Jurkat, Clone E6-1 (cell line): ENCODE measurements at places on chromosomes 7 and 10.

DNA sequence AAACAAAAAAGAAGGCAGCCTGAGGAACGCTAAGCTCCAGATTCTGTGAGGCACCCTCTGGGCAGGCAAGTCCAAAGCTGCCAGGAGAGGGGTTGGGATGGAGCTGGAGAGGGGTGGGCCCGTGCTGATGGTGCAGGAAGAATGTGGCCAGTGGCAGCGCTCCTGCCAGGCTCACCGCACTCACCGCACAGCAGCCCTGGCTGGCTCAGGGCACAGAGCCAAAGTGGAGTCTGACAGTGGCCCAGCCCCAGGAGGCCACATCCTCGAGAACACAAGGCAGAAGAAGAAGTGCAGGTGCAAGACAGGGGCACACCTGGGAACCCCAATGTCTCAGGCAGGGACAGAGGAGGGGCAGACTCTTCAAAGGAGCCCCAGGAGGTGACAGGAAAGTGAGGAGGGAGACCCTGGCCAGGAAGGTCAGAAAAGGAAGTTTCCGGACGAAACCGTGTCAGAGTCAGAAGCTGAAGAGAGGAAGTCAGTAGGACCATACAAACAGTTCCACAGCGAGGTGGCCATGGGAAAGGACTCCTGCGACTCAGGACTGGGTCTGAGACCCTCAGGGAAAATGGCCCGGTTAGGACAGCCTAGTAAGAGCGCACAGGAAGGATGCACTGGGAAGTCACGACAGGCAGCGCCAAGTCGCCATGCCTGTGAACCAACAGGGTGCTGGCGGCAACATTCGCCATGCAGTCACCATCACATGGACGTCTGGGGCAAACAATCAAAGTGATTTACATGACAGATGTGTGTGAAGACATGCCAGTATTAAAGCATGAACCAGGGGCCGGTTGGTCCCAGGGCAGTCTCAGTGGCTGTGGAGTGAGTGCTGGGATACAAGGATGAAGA, 54.4 kb downstream of the COBL start:
- DNase-seq, result peak; percentile 63

- DNase-seq, result no peak
Observed at GRCh38 chr7:18978108-18978495, 139.3 kb downstream of the TWIST1 start.

DNA sequence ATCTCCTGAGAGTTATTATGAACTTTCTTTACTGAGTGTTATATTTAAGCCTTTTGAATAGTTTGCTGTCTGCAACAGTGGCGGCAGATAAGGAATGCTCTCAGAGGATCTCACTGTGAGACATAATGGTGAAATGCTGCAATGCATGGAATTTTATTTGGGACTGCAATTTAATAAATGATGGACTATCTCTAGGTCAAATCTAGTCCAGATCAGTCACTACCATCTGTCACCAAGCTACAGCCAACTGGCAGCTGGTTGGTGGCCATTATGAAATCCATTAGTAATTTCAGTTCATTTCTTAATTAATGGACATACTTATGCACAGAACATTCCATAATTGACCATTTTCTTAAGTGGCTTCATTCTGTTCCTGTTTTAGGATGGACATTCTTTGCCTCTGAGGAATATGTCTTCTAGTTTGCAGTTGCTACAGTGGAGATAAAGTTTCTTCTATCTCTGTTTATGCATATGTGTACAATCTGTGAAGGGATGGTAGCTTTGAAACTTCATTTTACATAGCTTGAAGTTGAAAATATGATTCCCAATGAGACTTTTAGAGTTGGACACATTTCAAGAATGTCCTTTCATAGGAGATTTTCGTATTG, 586.6 kb downstream of the SUGCT start:
- DNase-seq, result no peak

DNA sequence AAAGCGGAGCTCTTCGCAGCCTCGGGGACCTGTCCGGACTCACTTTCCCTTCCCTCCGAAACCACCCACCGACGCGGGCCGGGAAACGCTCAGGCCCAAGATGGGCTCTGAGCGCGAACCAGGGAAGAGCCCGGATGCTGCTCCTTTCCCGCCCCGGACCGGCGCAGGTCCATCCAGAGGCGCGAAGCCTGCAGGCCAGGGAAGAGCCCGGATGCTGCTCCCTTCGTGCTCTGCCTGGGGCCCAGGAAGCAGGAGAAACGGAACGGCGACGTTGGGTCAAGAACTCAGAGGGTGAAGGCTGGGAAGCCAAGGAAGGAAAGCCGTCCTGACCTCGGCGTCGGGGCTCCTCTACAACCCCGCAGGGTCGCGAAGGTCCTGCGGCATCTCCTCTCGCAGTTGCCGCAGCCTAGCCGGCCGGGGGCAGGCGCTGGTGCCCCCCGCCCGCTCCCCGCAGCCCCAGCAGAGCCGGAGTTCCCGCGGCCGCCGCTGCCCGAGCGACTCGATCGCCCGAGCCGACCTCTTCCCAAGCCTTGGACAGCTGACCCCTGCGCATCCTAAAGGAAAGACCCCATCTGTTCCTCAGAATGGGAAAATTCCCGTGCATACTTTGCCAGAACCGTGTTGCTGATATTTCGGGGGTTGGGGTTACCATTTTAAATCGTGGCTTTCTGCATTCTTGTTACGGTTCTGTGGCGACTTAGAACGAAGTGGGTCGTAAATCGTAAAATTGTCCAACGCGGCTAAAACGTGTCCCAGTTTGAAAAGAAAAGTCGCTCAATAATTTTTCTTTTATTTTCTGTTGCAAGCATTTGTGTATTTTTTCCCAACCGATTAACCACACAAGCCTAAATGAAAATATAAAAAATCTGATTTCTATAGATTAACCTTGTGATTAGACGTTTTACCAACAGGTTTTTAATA, 7.5 kb downstream of the HOXA1 start:
- DNase-seq, result no peak

DNA sequence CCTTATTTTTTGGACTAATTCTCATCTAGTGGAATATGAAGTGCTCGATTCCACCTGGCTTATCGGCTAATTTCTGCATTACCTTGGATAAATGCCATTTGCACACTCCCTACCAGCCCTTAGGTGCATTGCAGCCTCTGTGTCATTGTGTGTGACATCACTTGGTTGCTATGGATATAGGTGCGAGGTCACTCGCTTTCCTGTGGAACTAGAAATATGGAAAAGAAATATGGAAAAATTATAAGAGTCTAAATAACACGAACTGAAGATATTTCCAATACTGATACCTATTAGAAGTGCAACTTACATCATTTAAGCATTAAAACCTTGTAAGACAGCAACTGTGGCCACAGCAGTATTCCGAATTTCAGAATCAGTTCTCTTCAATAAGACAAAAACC, 2.0 kb downstream of the YWHAG start:
- DNase-seq, result no peak

DNA sequence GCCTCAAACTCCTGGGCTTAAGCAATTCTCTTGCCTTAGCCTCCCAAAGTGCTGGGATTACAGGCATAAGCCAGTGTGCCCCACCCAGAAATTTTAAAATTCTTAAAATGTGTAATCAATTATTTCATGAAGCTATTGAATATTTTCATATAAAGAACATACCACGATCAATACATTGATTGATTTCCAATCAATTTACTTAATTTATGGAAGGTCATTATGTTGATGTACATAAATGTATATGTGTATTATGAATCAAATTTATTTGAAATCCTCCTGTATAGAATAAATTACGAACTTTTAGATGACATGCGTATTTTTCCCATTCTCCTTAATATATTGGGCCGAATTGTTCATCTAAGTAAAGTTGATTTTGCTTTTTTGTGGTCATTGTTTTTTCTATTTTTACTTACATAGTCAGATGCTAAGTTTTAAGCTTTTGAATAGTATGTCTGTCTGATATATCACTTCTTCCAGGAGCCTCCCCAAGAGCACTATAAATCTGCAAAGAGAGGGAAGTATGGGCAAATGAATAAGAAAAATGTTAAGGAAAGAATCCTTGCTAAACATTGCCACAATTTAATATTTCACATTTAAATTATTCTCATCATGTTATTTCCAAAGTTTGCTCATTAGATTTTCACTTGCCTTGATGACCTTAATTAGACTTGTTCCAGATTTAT, 35.3 kb downstream of the SKIDA1 start:
- DNase-seq, result no peak

DNA sequence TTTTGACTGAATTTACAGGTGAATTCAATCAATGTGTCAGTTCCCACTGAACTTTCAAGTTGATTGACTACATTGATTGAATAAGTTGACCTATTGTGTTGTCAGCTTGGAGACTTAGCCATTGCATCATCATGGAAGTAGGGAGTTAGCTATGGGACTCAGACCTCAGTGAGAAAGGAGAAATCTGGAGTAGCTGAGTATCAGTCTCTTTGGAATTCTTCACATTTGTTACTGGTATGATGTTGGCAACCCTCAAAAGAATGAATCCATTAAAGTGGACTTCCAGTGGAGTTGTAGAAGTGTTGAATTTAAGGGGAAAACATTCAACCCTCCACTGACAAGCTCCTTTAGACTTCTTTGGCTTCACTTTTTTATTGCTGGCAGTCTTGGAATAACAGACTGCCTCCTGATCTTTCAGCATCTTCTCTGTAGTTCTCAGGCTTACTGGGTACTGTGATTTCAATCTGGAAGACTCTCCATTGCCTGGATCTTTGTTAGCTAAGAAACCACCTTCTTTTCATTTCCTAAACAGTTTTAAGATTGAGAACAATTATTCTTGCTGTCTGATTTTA, 160.3 kb upstream of the NRP1 start:
- DNase-seq, result no peak

- no peak for DNase-seq
Observed at GRCh38 chr10:69959911-69960310, 92.7 kb upstream of the MACROH2A2 start.

DNA sequence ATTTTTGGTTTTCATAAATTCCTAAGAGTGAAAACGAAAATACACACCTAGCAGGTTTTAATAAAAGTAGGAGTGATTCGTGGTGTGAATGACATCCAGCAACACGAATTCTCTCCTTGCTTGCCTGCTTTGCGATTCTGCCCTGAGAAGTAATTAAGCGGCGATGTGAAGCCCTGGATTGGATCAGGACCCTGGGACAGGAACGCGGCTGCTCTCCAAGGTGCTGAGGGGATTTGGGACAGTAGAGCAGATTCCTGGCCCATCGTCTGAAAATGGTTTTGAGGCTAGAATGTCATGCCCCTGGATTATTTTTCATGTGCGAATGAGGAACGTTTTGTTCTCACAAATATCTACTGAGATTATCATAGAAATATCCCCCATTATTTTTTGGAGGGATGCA, 7.8 kb downstream of the NPS start:
- DNase-seq, result no peak

GRCh38 chr7:3272691-3273141, 28.3 kb upstream of the SDK1 start:
- no peak for DNase-seq

DNA sequence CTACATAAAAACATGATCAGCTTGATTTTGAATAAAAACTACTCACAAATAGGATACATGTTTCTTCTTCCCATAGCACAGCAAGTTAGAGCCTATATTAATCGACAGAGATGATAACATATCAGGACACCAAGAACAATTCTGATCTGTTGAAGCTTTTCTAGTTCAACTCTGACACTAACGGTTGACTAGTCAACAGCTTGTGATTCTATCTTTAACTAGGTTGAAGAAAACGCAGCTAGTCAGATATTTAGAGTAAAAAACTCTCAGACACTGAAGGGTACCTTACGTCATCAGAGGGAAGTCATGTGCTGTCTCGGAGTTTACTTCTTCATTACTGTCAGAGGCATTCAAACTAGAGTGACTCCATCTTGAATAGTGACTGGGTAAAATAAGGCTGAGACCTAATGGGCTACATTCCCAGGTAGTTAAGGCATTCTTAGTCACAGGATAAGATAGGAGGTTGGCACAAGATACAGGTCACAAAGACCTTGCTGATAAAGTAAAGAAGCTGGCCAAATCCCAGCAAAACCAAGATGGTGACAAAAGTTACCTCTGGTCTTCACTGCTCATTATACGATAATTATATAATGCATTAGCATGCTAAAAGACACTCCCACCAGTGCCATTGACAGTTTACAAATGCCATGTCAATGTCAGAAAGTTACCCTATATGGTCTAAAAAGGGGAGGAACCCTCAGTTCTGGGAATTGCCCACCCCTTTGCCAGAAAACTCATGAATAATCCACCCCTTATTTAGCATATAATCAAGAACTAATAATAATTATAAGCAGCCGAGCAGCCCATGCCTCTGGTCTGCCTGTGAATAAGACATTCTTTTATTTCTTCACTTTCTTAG, 21.3 kb downstream of the CCDC71L start:
- DNase-seq, result no peak

DNA sequence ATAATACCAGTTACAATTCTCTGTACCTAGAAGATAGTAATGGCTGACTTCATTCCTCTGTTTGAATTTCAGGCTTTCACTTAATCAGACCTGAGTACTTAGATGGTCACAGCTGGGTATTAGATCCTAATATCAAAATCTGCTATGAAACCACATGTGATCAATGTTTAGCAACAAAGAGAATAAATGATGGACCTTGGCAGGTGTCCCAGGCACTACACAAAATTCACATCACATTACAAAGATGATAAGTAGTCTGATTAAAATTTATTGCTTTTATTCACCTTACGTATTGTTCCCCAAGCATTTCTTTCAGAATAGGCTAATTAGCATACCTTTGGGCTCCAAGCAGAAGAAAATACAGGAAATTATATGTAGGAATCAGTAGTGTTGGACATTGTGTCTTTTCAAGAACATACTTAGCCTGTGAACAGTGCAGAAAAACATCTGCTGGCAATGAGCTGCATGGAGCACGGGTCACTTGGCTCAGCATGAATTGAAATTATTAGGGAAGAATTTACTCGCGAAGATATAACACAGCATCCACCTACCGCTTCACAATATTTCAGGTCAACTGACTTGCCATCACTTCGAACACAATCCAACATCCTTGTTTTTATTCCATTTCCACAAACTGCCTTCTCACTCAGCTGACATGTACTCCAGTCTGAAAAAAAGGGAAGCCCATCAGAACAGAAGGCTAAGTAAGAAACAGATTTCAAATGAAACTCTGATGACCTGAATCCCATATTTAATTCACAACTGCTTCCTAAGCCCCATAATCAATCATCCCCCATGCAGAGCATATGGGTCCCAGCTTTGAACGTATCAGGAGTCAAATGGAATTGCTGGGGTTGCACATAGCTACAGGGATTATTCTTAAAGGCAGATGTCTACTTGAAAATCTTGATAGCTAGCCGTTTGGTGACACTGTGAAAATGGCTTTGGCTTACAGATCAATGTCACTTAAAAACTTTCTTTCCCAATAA, 421.0 kb downstream of the THSD7A start:
- DNase-seq, result no peak

DNA sequence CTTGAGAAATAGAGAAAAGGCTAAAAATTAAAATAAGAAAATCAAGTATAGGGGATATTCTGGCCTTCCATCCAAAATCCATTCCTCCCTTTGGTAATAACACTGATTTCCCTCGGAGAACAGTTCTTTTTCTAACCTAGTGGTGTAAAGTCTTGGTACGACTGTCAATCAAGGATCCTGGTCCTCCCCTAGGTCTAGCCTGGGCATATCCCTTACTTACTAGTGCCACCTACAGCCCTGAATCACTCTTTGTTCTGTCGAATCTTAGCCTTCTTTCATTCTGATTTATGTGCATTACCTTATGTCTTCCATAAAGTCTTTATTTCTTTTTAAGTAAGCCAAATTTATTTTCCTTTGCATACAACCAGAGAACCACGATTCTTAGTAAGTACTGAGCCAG, 298.7 kb upstream of the LRRTM3 start:
- DNase-seq, result peak; percentile 34
